Activated naive CD4-positive, alpha-beta T cell (primary cell): ENCODE measurements at places on chromosomes 2 and 18.

GRCh38 chr2:96688649-96689430 lies 46.3 kb downstream of the FER1L5 start:
- no peak for DNase-seq

- DNase-seq = no peak
These were observed 1.3 kb downstream of the SFTPB start for GRCh38 chr2:85666435-85667316.

DNA sequence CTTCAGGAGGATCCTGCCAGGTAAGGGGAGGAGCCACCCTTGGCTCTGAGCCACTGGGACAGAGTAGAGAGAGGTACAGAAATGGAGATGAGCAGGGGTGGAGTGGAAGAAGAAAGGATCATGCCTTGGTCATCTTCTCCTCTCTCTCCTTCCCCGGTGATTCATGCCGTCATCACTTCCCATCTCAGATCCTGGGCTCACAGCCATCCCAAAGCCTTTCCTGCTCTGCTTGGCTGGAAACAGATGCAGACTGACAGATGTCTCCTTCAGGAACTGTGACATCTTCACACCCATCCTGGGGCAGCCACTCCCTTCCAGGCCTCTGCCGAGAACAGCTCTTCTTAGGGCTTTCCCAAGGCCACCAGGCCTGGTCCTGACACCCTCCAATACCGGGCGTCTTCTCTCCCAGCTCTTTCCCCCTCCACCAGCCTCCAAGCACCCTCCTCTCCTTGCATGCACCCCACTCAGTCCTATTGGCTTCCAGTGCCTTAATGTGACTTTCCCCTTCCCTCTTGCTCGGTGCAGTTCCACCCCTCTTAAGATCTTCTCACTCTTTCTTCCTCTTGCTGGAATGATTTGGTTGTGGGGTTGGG lies 58.3 kb upstream of the TNP1 start:
- DNase-seq = no peak

- no peak for DNase-seq
These were observed 228.2 kb downstream of the VAPA start for GRCh38 chr18:10142056-10142455.

DNA sequence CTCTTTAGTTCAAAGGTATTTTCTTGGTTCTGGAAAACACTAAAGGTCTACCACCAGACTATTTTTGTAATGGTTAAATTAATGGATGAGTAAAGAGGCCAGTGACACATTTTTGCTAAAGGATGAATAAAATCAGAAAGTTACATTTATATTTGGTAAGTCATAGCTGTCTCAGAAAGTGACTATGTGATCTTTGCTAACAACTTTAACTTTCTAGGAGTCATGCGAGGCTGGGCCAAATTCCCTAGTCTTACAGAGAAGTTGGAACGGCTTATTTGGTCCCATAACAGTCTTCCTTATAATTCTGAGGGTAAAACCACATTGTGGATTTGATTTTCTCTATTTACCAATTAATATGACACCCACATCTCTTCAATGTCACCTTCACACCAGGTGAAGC lies 198.1 kb downstream of the PDE1A start:
- DNase-seq = no peak

DNA sequence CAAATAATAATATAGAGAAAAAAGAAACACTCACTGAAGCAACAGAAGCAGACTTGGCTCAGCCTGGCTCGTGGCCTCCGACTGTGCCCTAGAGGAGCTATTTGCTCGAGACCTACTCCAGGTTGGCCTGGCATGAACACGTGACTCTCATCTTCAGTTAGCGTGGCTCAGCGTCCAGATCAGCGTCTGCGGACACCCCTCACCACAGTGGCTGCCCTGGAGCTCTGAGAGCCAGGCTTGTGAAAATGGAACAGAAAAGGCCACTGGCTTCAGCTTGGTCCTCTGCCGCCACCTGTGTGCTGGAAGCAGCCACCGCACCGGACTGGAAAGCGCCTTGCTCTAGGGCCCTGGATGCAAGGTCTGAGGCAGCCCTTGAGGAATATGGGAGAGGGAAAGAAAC lies 1184.0 kb upstream of the GYPC start:
- DNase-seq = no peak

- DNase-seq = no peak
These were observed 36.7 kb upstream of the BMP10 start for GRCh38 chr2:68907920-68908253.

DNA sequence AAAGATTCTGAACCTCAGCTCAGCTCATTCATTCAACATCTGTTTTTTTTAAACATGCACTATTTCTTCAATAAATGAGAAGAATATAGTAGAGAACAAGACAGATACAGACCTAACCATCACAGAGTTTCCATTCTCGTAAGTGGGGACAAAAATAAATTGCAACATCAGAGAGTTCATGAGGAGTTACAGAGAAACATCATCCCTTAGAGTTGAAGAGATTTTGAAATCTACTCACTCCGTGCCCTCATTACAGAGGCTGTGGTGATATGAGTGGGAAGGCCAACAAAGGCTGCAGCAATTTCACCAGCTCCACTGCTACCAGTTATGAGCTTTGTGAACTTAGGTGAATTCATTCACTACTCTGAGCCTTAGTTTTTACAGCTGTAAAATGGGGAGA lies 399.3 kb downstream of the BCL11A start:
- no peak for DNase-seq

DNA sequence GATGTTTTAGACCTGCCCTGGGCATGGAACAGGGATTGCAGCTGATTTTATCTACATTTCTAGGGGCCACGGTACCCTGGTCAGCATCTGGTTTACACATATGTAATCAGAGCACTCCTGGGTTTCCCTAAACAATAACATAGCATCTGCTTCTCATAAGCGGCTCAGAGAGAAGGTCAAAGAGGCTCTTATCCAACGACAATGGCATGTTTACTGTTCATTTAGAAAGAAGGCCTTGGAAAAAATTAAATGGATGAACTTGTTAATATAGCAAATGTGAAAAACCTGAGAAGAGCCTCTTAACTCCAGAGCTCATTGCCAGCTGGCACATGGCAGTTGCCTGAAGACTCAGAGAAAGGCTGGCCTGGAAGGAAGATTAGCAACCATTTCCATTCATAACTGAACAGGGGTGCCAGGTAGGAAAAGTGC lies 202.8 kb upstream of the THUMPD2 start:
- no peak for DNase-seq

- DNase-seq = no peak
These were observed 9.7 kb upstream of the EN1 start for GRCh38 chr2:118856978-118857676.

- DNase-seq = no peak
These were observed 30.5 kb downstream of the ZEB2 start for GRCh38 chr2:144489315-144489916.

DNA sequence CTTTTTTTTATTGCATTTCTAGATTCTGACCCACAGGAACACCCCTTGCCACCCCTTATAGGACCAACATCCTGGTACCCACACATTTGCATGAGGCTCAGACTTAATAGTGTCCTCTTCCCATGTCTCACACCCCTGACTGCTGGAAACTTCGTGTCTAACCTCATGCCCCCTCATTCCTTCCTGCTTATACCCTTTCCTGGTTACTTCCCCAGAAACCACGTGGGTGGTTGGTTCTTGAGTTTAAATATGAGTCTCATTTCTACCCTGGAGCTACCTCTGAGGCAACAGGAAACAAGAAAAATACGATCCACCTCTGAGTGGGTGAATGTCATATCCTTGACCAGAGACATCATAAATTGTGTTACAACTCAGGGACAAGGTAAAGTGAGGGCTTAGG lies 1.6 kb downstream of the TNP1 start:
- no peak for DNase-seq

DNA sequence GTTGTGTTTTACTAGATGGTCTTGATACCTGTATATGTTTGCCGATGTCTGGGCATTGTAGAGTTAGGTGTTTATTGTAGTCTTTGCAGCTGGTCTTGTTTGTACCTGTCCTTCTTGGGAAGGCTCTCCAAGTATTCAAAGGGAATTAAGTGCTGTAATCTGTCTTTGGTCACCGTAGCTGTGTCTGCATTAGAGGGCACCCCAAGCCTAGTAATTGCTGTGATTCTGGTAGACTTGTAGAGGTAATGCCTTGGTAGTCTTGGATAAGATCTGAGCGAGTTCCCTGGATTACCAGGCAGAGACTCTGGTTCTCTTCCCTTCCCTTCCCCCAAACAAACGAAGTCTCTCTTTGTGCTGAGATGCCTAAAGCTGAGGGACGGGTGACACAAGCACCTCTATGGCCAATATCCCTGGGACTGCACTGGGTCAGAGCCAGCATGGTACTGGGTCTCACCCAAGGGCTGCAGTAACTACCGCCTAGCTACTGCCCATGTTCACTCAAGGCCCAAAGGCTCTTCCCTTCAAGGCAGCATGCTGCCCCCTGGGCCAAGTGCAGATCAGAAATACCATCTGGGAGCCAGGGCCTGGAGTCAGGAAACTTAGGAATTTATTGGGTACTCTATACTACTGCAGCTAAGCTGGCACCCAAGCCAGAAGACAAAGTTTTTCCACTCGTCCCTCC lies 27.1 kb downstream of the STPG4 start:
- DNase-seq = no peak

- DNase-seq = no peak
These were observed 144.2 kb upstream of the ID2 start for GRCh38 chr2:8537562-8538155.

DNA sequence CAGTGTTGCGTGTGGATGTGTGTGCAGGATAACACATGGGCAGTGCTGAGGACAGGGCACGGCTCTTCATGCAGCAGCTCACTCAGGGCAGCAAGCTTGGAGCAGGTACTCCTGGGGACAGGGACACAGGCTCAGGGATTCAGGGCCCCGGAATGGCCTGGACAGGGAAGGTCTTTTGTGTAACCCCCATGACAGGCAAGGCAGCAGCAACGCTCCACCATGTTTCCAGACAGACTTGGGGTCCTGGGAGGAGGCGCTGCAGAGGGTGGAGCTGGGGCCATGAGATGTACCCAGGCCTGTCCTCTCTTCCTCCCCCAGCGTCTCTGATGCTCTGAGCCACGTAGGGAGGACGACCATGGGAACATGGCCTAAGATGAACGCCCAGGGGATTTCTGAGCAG lies 58.3 kb downstream of the ADNP2 start:
- no peak for DNase-seq

DNA sequence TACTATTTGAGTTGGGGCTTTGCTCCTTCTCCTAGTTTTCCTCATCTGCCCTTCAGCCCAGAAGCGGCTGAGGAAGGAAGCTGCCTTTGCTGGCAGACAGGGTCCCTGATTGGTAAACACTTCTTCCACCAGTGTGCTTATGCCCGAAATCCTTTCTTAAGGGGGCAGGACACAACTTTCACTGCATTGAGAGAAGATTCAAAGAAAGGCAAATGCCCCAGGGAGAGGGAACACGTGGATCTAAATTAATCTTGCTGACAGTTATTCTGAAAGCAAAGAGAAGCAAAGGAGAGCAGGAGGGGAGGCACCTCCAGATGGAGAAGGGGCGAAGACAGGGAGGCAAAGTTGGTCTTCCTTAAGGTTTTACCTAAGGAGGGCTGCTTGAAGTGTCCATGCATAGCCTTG lies 92.1 kb upstream of the EFEMP1 start:
- no peak for DNase-seq

GRCh38 chr18:50091509-50092244 lies 103.3 kb downstream of the MYO5B start:
- no peak for DNase-seq

GRCh38 chr2:99939135-99939534 lies 203.3 kb downstream of the AFF3 start:
- DNase-seq = no peak

DNA sequence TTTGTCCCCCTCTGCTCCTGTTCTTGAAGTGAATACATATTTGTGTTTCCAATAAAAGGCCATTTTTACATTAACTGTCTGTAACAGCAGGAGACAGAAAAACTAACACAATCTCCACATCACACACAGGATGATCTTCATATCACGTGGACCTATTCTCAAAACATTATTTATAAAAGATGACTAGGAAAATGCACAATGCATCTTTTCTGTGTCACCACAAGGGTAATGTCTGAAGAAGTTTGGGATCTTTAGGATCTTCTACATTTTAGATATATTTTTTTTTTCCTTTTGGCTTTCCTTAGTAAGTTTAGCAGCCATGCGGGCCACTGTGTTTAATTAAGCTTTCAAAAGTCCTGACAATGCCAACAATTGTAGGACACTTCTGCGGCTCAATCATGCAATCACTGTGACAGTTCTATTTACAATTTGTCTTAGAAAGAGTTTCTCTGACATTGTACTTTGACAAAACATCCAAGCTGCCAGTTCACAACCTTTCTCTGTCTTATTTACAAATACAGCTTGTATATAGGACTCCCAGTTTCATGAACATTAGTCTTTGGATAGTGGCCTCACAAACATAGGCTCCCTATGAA lies 12.3 kb downstream of the BCL11A start:
- DNase-seq = no peak

DNA sequence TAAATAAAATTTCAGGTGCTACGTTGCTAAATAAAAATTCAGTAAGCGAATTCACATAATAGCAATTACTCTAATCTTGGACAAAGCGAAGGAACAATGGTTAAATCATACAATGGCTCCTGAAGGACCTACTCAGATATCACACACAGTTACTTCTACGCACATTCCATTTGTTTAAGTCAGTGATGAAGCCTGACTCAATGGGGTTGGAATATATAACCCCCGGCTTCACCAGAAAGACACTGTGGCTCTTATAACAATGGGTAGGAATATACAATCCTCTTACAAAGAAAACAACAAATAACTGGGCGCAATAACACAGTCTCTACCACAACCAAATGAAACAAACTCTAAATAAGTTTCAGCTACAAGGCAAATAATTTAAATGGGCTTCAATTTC lies 349.5 kb downstream of the IRS1 start:
- DNase-seq = no peak

- DNase-seq = no peak
These were observed 68.9 kb upstream of the EFEMP1 start for GRCh38 chr2:55992455-55992854.

DNA sequence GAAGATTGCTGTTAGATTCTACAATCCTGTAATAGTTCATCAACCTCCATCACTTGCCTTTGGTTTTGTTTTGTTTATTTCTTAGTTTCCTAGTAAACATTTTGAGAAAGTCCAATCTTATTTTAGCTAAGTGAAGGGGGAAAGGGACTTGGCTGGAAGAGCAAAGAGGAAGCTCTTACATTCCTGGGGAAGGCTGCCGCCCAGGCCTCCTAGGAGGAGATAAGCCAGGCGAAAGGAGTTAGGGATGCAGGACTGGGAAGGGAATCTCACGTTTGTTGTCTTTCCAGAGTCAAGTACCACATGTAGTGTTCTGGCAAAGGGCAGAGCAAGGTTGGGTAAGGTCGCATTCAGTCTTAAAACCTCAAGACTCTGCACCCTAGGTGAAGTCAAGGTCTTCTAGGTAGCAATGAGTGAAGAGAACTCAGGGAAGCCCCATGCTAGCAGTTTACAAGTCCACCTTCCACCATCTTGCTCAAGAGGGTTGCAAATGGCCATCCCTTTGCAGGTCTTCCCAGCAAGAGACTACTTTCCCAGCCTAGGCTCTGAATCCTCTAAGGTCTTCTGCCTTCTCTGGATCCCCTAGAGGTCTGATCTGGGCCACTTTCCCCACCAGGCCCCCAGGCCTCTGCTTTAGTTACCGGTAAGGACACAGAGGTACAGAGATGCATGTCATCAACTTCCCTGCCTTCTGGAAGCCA lies 320.7 kb downstream of the CYP26B1 start:
- DNase-seq = no peak
